ENCODE measurements at places on chromosomes 13 and 19.

DNA sequence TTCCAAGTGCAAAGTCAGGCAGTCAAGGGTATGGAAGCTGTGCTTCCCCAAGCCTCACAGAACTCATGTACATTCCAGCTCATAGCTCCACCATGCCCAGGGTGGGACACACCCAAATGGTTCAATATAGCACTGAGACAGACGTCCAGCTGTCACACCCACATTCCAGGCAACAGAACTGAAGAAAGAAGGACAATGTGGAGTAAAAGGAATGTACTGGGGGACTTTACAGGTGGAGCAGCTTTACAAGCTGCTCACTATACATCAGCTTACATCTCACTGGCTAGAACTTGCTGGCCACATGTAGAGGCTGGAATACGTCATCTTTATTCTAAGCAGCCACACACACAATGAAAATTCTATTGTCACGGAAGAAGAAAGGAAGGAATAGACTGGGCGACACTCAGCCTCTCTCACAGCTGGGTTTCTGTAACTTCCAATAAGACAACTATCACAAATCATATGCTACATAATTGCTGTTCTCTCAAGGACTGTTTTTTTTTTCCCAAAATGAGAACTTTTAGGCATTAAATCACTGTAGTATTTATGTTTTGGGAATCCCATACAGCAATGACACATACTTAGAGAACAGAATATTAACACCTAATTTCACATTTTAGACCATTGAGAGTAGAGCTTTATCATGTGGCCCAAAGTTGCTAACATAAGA is 86.1 kb downstream of the KLF12 start:
- no peak for DNase-seq
- no peaks in the 10 kb centered on the region for H3K27me3 ChIP-seq
- H3K4me3 ChIP-seq, result no peak overlapping the region
- no peak overlapping the region for H3K27ac ChIP-seq
- H3K4me1 ChIP-seq, result peaks cover 72% of the 10 kb centered on the region

DNA sequence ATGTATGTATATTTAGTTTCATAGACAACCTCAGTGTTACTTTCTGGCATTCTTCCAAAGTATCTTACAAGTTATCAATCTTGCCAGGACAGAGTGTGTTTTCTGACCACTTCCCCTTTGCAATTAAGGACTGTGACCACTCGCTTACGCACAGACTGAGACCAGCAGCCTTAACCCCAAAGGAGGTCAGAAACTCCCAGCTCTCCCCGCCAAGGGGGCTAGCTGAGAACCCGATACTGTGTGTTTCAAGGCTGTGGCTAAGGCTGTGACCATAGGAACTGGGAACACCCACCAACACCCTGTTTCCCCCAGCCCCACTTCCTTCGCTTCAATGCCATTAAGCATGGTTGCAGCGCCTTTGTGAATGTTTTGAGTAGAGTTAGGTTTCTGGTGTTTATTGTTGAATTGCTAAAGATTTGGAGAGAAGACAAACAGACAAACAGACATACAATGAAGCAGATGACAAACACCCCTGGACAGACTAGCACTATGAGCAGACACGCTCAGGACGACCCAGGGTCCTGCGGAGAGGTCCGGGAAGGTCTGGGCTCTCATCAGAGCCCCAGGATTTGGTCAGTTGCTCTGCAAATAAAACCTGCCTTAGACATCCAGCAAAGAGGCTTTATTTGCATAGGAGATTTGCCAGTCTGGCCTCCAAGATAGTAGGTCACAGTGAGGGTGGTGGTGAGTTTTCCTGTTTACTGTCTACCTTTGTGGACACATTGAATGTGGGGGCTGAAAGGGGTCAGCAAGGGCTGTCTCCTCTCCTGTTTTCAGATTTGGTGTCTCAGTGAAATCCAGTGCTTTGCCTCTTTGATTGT is 25.0 kb upstream of the TNFSF11 start:
- H3K36me3 ChIP-seq, result no peaks in the 10 kb centered on the region
- H3K27me3 ChIP-seq, result no peaks in the 10 kb centered on the region
- no peaks in the 10 kb centered on the region for H3K4me1 ChIP-seq
- no peak overlapping the region for H3K4me3 ChIP-seq
- DNase-seq, result no peak
- no peak overlapping the region for H3K27ac ChIP-seq

- no peaks in the 10 kb centered on the region for H3K36me3 ChIP-seq
- H3K4me3 ChIP-seq, result no peak overlapping the region
- H3K4me1 ChIP-seq, result peaks cover 18% of the 10 kb centered on the region
- no peak overlapping the region for H3K27ac ChIP-seq
- H3K27me3 ChIP-seq, result no peaks in the 10 kb centered on the region
Observed at GRCh38 chr19:17553256-17553655, 2.2 kb upstream of the COLGALT1 start.

DNA sequence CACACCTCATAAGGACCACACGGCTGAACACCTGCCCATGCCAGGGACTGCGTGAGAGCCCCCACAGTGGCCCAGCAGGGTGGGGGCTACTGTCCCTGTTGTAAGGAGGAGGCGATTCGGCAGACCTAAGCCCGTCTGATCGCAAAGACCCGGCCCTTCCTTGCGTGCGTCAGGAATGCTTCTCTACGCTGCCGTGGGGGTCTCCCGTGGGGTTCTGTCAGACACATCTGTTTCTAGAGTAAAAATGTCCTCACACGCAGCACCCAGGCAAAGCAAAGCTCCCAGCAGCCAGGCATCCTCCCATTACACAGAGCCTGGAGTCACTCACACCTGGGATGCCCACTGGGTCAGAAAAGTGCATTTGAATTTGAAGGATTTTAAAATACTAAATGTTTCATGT is 147.7 kb upstream of the SOX1 start:
- H3K4me1 ChIP-seq, result no peaks in the 10 kb centered on the region
- no peak for DNase-seq
- H3K27ac ChIP-seq, result no peak overlapping the region

GRCh38 chr13:66586489-66586888 is 643.6 kb downstream of the PCDH9 start:
- DNase-seq, result no peak
- H3K4me1 ChIP-seq, result no peaks in the 10 kb centered on the region
- H3K4me3 ChIP-seq, result no peak overlapping the region
- H3K27me3 ChIP-seq, result no peaks in the 10 kb centered on the region
- no peaks in the 10 kb centered on the region for H3K36me3 ChIP-seq
- no peak overlapping the region for H3K27ac ChIP-seq

DNA sequence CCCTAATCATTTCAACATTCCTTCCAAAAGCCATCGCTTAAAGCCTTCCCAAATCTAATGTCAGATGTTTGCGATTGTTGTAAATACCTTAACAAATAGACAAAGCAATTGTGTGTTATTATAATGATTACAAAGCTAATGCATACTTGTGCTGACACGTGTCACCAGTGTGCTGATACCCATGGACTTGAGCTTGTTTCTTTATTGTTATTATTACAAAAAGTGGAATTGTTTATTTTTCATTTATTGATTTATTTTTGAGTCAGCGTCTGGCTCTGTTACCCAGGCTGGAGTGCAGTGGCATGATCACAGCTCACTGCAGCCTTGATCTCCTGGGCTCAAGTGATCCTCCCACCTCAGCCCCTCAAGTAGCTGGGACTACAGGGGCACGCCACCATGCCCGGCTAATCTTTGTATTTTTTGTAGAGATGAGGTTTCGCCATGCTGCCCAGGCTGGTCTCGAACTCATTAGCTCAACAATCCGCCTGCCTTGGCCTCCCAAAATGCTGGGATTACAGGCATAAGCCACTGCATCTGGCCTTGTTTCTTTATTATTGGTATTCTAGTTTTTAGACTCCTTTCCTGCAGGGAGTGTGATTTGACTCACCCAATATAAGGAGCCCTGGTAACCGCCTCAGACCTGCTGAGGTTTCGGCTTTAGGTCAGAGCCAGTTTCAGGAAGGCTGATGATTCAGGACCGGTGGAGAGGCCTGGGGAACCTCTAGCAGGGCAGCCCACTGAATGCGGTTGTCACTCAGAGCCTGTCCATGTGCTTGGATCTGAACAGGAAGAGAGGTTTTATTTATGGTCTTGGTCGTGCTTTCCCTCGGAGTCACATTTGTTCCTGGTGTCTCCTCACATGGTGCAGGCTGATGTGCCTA is 2.1 kb upstream of the FBXO17 start:
- DNase-seq, result no peak
- no peak overlapping the region for H3K4me3 ChIP-seq
- H3K27ac ChIP-seq, result no peak overlapping the region
- H3K4me1 ChIP-seq, result no peaks in the 10 kb centered on the region

DNA sequence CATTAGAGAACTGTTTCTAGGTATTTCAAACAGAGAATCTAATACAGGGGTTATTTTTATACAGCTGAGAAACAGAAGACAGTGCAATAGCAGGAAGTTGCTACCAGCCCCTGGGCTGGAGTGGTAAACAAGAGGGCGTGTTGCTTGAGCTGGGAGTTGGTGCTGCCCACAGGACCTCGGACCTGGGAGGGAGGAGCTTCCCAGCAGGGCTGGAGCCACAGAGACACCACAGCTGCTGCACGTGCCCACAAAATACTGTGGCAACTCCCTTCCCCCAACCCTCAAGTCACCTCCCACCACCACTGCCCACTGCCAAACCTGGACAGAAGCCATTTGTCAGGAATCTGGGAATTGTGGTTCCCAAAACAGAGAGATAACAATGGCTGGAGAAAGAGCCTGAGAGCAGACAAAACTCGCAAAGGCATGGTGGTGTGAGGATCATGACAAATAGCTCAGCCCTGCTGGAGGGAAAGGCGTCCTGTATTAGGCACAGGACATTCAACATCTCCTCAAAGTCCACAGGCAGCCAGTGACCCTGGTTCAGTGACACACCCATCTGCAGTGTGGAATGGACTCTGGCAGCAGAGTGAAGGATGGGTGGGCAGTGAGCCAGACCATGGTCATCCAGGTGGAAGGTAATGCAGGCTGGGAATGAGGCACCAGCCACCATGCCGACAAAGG is 57.2 kb downstream of the SPATA13 start:
- H3K36me3 ChIP-seq, result no peaks in the 10 kb centered on the region
- H3K4me3 ChIP-seq, result no peak overlapping the region
- H3K27ac ChIP-seq, result no peak overlapping the region
- H3K4me1 ChIP-seq, result peaks cover 10% of the 10 kb centered on the region
- H3K27me3 ChIP-seq, result no peaks in the 10 kb centered on the region

DNA sequence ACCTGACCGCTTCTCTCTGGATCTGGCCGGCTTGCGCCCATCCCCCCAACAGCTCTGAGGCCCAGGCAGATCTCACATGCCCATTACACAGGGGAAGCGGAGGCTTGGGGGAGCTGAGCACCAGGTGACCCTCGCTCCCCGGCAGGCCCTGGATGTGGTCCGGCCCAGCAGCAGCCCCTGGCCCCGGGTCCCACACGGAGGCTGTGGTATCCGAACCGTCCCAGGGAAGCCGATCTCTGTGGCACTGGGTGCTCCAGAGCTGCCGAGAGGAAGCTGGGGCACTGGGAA is 27.7 kb downstream of the SBNO2 start:
- H3K36me3 ChIP-seq, result peaks cover 4% of the 10 kb centered on the region
- H3K4me1 ChIP-seq, result no peaks in the 10 kb centered on the region
- no peaks in the 10 kb centered on the region for H3K27me3 ChIP-seq
- DNase-seq, result no peak
- no peak overlapping the region for H3K4me3 ChIP-seq

- no peak for DNase-seq
- H3K27me3 ChIP-seq, result no peaks in the 10 kb centered on the region
- peak overlapping the region; percentile 14 for H3K4me3 ChIP-seq
- peaks cover 76% of the 10 kb centered on the region for H3K4me1 ChIP-seq
Observed at GRCh38 chr13:46176756-46177155, 5.2 kb downstream of the LCP1 start.

DNA sequence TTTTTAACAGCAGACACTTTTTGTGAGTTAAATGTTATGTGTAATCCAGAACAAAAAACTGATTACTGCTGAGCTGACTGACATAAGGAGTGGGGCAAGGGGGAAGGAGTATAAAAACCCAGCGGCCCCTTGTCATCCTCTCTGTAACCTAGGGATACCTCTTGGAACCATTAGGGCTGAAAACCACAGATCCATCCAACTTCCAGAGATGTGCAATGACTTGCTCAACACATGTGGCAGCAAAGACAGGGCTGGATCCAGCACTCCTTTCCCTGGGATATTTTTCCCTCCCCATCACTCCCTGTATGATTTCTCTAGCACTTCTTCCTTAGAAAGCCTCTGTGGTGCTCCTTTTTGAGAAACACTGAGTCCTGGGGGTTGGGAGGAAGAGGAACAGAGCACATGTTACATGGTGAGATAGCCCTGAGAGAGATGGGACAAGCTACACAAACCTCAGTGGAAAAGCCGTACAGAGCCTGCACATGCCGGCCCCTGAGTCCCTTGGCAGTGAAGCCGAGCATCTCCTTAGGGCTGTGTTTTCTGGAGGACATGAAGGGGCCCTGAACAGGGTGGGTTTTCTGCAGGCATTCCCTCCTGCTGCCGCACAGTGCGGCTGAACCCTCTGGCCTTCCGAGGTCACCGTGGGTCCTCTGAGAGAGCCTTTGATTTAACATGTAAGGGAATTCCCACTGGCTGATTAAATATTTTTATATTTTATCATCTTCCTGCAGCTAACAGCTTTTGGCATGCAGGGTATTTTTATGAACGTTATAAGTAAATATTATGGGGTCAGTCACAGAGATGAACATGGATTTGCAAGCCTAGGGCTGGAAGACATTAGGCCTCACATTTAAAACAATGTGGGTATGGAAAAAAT is 219.9 kb downstream of the COG6 start:
- no peak for DNase-seq
- H3K27me3 ChIP-seq, result no peaks in the 10 kb centered on the region
- H3K27ac ChIP-seq, result no peak overlapping the region
- no peaks in the 10 kb centered on the region for H3K36me3 ChIP-seq
- H3K4me3 ChIP-seq, result no peak overlapping the region

DNA sequence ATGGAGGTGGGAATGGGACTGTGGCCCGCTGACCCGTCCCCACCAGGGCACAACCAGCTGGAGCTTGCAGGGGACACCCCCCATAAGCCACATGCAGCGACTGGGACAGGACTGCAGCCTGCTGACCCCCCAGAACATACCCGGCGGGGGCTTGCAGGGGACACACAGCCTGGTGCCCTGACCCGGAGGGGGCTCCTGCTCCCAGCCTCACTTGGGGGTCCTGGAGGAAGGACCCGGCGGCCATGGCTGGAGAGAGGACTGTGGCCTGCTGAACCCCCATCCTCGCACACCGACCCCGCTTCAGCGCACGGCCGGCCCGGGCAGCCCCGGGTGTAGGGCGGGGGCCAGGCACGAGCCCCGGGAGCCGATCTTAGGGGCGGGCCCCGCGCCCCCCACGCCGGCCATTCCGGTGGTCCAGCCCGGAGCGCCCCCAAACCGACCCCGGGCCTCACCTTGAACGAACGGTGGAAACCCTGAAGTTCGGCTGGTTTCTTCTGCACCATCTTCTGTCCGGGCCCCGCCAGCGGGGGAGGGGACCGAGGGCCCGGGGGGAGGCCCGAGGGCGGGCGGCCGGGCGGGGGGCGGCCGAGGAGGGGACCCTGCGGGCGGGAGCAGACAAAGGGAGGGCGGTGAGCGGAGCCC is 574 bp downstream of the MKNK2 start:
- H3K4me3 ChIP-seq, result peak overlapping the region; percentile 89
- no peaks in the 10 kb centered on the region for H3K27me3 ChIP-seq
- peaks cover 61% of the 10 kb centered on the region for H3K4me1 ChIP-seq
- no peak for DNase-seq
- peak overlapping the region; percentile 89 for H3K27ac ChIP-seq

Data from CD4-positive, alpha-beta memory T cell (primary cell).